Astrocyte of the spinal cord (primary cell): ENCODE measurements at places on chromosomes 13 and 19.

GRCh38 chr13:62578402-62578801 is 1162.8 kb upstream of the PCDH20 start:
- DNase-seq = no peak

GRCh38 chr13:59133903-59134302 is 1029.8 kb downstream of the DIAPH3 start:
- DNase-seq = no peak

DNA sequence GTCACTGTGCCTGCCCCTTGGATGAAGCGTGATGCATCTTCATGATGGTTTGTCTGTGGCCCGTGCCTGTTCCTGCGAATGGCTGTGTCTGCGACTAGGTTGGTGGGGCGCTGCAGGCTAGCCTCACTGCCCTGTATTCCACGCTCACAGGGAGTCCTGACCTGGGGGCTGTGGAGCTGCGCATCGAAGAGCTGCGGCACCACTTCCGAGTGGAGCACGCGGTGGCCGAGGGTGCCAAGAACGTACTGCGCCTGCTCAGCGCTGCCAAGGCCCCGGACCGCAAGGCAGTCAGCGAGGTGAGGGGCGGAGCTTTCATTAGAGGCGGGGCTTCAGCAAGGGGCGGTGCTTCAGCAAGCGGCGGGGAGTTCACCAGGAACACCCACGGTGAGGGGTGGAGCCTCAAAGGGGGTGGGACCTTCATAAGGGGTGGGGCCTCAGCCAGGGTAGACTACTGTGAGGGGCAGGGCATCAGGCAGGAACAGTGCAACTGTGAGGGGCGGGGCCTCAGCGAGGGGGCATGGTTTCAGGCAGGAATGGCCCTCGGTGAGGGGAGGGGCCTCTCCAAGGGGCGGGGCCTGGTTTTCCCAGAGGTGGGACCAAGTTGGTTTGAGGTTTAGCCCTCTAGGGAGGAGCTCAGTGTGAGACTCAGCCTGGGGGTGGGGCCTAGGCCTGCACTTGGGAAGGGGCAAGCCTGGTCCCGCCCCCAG is 17.2 kb downstream of the PKN1 start:
- DNase-seq = no peak

DNA sequence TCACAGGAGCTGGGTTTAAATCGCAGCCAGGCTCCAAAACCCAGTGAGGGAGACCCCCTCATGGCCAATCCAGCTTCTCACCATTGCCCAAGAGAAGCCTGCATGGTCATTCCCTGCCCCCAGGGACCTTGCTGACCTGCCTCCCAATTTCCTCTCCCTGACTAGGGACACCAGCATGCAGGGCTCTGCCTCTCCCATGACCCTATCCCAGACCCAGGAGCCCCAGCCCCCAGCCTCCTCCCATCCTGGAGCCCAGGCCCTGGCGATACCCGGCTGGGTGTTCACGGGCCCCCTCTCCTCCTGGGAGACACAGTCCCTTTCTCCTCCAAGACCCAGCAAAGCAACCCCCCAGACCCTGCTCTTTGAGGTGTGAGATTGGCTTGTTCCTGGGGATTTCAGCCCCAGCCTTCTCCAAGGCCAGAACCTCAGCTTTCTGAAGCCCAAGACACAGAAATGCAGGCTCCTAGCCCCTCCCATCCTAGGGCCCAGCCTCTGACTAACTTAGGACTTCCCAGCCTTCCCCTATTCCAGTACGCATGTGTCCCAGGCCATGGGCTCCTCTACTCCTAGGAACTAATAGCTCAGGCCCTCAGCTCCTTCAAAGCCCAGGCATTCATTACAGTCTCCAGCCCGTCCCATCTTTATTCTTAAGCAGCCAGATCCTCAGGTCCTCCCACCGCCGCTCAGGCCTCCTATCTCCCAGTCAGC is 1.1 kb downstream of the GYS1 start:
- DNase-seq = peak; percentile 77

- no peak for DNase-seq
Observed at GRCh38 chr19:6779206-6779605, 6.7 kb downstream of the VAV1 start.

- no peak for DNase-seq
Observed at GRCh38 chr13:43221611-43222010, 198.2 kb downstream of the DNAJC15 start.

DNA sequence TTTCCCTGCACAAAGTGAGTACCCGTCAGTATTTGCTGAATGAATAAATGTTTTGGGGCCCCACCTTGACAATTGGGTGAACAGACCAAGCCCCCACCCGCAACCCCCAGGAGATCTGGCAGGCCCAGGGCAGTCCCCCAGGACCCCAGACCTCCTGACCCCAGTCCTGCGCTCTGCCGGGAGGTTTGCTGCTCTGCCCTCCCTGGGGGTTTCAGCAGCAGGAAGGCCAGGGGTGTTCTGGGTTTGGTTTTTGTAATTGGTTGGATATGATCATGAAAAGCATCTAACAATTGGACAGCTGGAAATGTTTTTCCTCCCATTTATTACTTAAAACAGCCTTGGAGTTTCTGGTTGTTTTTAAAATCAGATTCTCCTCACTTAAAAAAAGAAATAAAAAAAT is 193.8 kb downstream of the URI1 start:
- no peak for DNase-seq

DNA sequence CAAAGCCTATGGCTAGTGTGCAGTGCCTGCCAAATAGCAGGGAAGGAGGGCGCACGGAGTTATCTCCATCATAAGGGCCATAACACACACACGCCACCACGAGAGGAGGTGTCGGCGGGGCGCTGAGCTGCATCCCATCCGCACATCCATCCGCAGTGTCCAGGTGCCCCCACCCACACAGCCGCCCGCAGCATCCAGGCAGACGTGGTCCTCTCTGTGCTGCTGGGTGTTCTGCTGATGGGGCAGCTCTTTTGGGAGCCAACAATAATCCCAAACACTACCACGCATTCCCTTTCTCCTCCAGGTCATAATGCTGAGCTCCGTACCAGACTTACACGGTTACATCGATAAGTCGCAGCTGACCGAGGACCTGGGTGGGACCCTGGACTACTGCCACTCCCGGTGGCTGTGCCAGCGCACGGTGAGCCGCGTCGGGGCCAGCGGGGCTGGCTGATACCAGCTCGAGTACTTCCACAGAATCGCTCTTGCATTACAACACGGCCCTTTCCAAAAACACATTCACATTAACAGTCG is 41.5 kb upstream of the F7 start:
- DNase-seq = no peak

GRCh38 chr19:30086916-30087315 is 144.9 kb downstream of the URI1 start:
- DNase-seq = no peak

DNA sequence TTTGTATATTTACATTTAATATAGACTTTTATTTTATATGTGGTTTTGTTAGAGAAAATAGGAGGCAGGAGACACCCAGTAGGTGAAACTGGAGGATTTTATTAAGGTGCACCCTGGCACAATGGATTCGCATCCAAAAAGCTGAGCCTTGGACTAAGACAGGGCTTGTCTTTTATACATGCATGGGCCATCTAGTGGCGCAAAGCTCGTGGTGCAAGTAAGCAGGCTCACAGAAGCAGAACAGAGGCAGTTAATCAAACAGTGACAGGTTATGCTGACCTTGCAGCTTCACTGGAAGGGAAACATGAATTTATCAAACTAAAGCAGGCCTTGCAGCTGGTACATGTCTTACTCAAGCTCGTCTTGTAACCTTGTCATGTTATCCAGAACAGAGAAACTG is 58.8 kb upstream of the ZNF681 start:
- no peak for DNase-seq

- no peak for DNase-seq
Observed at GRCh38 chr13:103517066-103517767, 451.0 kb upstream of the SLC10A2 start.

DNA sequence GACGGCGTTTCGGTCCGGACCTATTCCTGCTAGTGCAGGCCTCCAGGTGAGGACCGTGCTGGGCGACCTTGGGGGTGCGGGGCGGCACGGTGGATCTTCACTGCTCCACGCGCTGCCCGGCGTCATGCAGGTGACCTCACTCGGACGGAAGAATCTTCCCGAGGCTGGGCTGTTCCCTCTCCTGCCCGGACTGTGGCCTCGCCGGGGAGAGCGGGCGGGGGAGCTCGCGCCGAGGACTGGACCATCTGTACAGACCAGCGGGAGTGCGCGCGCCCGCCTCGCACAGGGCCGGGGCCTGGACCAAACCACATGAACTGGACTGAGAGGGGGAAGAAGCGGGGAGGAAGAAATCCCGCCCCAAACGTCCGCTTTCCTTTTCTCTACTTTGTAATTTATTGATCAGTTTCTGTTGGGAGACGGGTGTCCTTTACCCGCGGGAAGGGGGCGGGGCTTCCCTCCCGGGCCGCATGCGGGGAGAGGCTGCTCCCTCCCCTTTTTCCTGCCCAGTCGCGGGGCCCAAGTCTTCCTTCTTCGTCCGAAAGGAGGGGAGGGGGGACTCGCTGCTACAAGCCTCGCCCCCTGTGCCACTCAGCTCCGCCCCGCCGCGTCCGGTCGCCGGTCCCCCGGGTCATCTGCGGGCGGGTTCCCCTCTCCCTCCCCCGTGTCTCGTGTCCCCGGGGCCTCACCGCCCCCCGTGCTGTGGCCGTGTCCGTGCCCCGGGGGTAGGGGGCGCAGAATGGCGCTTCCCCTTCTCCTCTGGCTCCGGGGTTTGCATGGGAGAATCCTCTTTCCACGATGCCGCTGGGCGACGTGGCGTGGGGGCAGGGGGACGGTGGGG is 4.9 kb downstream of the HRC start:
- peak; percentile 84 for DNase-seq

GRCh38 chr13:79501538-79502232 is 20.7 kb downstream of the NDFIP2 start:
- no peak for DNase-seq

GRCh38 chr13:112569821-112570220 is 18.1 kb downstream of the TUBGCP3 start:
- no peak for DNase-seq

- DNase-seq = peak; percentile 64
Observed at GRCh38 chr13:95509521-95510310, 42.8 kb upstream of the CLDN10 start.

GRCh38 chr13:79459906-79460305 is 21.0 kb upstream of the NDFIP2 start:
- no peak for DNase-seq

- DNase-seq = peak; percentile 48
Observed at GRCh38 chr19:17424743-17425365, 5.0 kb downstream of the MVB12A start.

DNA sequence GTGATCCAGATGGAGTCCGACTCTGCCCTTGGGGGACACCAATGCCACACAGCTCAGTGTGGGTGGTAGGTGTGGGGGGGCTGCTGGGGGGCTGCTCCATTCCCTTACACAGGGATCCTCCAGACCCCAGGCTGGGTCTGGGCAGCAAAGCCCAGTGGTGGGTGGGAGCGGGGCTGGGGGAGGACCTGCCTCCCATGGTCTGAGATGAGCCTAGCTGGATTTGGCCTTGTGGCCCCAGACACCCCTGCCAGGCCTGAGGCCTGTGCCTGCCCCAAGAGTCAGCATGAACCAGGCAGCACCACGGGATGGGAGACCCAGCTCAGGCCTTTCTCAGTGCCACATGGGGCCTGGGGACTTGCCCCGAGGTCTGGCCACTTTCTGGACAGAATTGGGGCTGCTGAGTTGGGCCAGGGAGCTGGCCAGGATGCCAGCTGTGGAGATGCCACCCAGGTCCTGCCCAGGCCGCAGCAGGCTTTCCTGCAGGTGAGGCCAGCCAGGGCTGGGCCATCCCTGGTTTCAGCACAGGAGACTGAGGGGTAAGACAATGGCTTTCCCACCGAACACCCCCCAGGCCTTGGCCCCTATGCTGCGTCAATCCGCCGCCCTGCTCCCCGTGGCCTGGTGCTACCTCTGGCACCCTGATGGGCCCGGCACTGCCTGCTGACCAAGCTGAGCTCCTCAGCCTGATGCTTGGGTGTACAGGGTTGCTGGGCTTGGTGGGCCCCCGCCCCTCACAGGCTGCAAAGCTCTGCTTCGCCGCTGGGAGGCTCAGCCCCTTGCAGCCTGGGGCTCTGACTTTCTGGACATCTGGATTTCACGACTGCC is 24.2 kb downstream of the CEBPG start:
- DNase-seq = no peak

GRCh38 chr19:13610039-13610691 is 103.9 kb upstream of the CACNA1A start:
- DNase-seq = no peak

DNA sequence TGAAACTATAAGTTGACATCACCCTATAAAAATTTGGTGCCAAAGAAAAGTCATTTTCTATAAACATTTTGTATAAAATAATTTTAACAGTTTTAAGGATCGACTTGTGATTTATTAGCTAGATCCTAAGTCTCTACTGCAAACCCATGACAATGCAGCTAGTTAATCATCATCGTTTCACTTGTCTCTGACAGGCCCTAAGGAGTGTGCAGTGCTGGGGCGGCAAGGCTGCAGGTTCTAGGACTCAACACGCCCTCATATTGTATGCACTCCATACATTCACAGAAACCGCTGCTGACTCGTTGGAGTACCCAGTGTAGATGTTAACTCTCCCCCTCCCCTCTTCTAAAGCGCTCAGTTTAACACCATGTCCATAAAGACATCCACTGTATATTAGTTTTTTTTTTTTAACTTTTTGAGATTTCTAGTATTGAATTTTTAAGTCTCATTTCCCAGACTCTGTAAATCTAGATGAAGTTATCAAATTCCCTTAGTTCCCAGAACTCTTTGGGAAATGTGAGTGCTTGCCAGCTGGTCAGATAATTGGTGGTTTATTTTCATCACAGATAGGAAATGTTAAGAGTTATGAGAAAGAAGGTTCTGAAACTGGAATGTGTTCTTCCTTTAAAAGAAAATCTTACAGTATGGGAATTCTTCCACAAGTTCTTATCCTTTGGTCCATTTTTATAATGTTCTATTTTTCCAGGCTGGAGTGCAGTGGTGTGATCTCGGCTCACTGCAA is 162.8 kb upstream of the RNF113B start:
- no peak for DNase-seq

GRCh38 chr19:17348700-17349099 is 11.3 kb downstream of the GTPBP3 start:
- DNase-seq = peak; percentile 78

GRCh38 chr13:35349673-35350278 is 126.7 kb downstream of the MAB21L1 start:
- DNase-seq = peak; percentile 2

- DNase-seq = no peak
Observed at GRCh38 chr13:62360609-62361008, 945.0 kb upstream of the PCDH20 start.

DNA sequence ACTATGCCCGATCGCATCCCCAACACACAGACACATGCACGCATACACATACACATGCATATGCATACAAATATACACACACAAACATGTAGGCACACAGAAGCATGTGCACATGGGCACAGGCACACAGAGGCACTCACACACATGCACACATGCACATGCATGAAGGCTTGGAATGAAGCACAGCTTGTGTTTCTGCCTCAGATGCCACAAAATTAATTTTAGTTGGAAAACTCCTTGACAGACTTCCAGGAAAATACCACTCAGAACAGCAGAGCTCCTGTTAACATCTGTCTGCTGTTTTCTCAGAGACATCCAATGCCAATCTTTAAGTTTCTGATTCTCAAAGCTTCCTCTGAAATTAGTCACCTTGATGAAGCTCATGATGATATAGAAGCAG is 532.7 kb downstream of the RFC3 start:
- no peak for DNase-seq

- DNase-seq = no peak
Observed at GRCh38 chr19:10927730-10928562, 493 bp downstream of the YIPF2 start.
